ENCODE measurements at places on chromosomes 11 and 22.
A peak's percentile ranks its signal among the peaks of the same experiment; 100 is the strongest.

DNA sequence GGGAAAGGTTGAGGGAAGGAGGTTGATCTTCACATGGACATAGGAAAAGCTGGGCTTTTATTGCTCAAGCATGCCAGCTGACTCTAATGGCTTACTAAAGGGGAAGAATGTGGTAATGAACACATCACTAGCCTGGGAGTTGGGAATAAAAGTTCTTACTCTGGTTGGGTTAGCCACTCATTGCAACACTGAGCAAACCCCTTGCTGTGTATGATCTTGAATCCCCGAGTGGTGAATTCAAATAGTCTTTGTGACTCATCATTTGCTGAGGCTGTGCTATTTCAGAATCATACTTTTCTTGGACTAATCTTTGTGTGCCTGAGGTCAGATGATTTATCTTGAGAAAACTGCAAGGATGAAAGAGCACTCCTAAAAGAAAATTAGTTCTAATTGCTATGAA lies 304.1 kb upstream of the ANO5 start:
- no peak for DNase-seq

GRCh38 chr22:18059473-18059872 lies 18.3 kb upstream of the PEX26 start:
- no peak for DNase-seq

DNA sequence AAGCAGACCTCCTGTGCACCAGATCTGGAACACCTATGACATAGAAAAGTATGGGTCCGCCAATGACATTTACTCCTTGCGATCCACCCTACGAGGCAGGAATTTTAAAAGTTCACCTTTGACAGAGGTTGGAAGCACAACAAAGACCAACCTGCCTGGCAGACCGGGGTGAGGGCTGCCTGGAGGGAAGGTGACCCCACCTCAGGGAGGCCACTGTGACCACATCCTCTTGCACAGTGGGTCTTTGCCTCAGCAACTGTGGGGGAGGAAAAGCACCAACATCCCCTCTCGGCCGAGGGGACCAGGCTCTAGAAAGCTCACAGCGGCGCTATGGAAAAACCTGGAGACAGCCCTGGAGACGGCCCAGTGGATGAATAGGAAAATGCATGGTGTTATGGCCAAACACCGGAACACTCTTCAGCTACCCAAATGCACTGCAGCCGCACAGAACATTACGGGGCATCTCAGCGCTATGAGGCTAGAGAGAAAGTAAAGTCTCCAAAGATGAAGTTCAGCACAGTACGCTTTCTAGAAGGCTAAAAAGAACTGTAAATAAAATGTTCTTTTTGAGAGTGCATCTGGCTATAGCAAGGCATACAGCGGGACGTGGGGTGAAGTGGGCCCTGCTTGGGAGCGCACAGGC lies 1.8 kb upstream of the SHISAL1 start:
- DNase-seq: no peak

DNA sequence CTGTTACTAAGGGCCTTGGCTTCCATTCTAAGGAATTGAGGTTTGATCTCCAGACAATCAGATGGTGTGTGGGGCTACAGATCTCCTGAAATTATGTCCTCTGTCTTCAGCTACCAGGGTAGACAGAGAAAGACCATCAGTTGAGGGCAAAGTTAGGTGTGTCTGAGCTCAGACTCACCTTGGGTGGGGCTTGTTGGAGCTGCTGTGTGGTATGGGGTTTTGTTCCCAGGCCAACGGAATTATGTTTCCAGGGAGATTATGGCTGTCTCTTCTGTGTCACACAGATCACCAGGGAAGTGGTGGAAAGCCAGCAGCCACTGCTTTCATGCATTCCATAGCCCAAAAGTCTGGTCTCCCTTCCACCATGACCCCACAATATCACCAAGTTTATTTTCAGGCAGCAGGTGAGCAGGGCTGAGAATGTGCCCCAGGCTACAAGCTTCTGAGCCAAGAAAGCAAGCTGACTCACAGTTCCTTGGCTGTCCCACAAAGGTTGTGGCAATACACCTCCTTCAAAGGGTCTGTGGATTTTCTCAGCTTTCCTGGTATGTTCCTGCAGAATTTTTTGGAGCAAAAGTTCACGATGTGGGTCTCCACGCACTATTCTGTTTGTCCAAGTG lies 714.9 kb downstream of the LUZP2 start:
- no peak for DNase-seq

DNA sequence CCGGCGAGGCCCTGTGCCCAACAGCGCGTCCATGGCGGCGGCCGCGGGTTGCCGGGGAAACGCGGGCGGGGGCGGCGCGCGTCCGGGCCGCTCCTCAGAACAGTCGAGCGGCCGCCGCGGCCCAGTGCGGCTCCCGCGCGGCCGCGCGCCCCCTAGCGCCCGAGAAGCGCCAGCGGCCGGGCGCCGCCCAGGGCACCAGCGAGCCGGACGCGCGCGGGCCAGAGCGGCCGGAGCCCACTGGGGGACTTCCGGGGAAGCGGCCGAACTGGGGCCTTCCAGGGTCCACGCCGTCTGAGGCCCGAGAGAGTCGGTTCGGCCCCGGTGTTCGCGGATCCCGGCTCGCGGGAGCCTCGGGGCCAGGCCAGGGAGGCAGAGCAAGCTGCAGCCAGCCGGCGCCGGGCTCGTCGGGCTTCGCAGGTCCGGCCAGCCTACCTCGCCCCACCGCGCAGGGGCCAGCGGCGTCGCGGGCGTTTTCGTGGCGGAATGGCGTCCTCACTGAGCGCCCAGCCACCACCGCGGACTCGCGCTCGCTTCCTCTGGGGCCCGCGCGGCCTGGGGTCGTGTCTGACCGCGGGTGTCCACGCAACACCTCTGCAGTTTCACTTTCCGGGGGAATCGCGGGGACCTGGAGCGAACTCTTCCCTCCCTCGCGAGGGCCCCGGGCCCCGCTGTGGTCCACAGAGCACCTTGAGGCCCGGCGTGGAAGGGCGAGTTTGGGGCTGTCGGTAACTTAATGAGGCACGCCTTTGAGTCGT lies at the start of gene DENND6B:
Gene DENND6B, minus strand, starts transcription at position 57 of the 755 bp plus-strand sequence. Its CDS starts 24 bp downstream, at position 33.
- peak; percentile 64 for DNase-seq

DNA sequence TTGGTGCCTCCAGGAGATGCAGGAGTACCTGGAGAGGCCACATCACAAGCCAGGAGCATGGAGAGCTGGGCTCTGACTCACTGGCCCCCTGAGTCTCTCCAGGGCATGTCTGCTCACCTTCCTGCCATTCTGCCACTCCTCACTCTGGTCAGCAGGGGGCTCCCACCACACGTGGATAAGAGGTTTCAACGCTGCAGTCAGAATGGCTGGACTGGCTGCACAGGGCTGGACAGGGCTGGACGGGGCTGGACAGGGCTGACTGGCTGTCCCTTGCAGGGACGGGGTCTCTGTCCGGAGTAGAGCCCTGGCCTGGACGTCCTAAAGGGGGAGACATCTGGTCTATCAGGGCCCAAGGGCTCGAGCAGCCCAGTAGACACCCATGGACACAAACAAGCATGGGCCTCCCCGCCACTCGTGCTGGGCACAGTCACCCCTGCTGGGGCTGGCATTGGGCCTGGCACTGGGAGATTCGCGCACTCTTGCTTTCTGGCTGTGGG lies 34.6 kb downstream of the CYTH4 start:
- peak; percentile 52 for DNase-seq

DNA sequence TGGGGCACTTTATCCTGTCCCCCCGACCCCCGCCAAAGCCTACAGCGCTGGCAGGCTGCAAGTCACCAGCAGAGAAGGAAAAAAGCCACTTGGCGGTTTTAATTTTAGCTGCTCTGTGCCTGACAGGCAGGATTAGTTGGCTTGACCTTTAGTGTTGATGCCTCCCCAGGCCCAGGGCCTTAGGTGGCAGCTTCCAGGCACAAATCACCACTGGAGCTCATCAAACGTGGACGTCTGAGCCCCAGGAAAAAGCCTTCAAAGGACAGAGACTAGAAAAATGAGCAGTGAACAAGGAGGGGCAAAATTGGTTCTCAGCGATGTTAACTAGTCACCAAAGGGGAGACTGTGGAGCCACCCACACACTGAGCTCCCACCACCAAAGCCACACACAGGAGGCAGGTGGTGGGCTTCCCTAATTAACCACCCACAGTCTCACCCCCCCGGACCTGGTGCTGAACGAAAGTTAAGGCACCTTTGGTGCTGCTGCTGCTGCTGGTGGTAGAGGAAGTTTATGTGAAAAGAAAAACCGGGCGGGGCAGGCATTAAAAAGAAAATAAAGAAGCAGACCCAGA lies 4.4 kb upstream of the PYGM start:
- DNase-seq: no peak

GRCh38 chr22:35131525-35132000 lies 65.6 kb downstream of the ISX start:
- no peak for DNase-seq

GRCh38 chr11:116217006-116217405 lies 555.8 kb downstream of the BUD13 start:
- no peak for DNase-seq

DNA sequence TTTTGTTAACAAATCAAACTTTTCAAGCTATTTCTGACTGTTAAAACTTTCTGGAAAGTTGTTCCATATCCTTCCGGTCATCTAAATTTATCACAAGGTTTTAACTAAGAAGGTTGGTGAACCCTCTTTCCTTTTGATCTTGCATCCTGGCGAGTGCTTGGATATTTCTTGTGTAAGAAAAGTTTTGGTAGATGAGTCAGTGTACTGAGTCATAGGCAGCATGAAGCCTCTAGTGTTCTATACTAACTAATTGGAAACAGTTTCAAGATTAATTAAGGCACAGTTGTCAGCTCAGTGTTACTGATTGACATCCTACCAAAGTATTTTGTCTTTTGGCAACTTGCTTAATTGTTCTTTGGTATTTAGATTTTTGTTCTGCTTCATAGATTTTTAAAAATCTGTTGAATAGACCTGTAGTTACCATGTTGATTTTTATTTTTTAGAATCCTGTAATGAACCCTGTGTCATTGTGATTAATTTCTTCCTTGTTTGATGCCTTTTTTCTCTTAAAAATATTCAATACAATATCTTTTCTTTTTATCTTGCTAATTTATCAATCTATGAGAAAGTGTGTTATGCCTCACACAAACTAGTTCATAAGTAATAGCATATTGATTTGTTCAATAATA lies 38.0 kb downstream of the METTL15 start:
- no peak for DNase-seq

- no peak for DNase-seq
Measured at GRCh38 chr11:46383974-46384701, 2.7 kb downstream of the MDK start.

DNA sequence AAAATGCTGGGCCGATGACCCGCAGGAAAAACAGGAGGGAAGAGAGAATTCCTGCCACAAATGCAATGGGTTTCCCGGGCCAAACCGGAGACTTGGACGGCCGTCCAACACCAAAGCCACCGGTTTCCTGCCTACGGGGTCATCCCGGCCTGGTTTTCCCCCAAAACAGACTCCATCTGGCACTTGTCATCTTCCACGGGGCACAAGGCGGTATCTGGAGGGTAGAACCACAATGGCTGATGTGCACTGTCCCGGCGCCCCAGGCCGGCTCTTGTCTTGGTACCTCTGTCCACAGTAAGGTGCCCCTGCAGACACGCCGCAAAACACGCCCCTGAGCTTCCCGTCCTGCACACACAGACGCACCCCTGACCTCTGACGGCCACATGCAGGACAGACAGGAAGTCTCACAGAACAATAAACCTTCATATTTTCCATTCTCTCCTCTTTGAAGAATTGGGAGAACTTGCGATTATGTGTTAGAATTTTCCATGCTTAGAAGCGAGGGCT lies 20.1 kb downstream of the CELSR1 start:
- DNase-seq: no peak

GRCh38 chr11:8036986-8037385 lies 44.0 kb upstream of the TUB start:
- DNase-seq: no peak

DNA sequence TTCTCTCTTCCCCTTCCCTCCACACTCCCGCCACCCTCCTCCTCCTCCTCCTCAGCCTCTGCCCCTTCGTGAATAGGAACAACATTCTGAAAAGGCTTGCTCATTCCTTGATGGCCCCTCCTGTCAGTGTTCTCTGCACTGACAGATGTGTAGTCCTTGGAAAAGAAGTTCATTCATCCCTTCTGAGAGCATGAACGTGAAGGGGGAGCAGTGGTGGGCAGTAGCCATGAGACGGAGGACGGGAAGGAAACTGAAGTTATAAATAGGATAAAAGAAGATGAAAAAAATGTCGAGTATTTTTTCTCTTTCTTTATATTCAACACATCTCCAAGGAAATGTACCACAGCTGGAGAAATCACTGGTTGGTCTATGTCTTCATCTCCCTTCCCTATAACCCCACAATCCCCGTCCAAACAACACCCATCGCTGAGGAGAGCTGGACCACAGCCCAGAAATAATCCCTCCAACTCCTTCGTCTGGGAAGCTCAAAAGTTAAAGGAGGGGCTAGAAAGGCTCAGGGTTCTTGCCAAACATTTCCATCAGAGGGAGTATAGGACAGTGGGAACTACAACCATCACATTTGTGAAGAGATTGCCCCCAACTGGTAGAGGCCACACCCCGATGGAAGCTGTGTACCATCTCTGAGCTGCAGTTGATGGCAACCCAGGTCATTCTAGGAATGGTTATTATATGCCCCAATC lies 33.5 kb downstream of the ETS1 start:
- DNase-seq: no peak

GRCh38 chr11:5288906-5289550 lies 12.7 kb downstream of the OR51B4 start:
- DNase-seq: no peak

All from stimulated activated CD4-positive, alpha-beta T cell treated with anti-CD3 and anti-CD28 coated beads, TNF-alpha, amount 100 ng/mL, for 24 hours (primary cell).